ENCODE measurements at places on chromosomes 4 and X.

DNA sequence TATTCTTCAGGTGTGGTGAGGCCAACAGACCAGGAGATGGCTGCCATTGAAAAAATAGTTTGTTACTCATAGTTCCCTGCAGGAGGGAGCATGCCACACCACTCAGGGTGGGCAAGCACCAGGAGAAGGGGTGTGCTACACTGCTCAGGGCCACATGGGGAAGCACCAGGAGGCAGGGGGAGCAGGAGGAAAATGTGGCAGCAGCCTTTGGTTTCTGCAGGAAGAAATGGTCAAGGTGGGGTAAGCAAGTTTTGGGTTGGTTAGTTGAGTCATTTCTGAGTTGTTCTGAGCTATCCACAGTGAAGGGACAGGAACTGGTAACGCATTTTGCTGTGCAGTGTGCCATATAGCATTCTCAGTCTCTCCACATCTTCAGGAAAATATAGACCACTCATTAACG lies 23.8 kb downstream of the FGFBP1 start:
- DNase-seq: no peak

DNA sequence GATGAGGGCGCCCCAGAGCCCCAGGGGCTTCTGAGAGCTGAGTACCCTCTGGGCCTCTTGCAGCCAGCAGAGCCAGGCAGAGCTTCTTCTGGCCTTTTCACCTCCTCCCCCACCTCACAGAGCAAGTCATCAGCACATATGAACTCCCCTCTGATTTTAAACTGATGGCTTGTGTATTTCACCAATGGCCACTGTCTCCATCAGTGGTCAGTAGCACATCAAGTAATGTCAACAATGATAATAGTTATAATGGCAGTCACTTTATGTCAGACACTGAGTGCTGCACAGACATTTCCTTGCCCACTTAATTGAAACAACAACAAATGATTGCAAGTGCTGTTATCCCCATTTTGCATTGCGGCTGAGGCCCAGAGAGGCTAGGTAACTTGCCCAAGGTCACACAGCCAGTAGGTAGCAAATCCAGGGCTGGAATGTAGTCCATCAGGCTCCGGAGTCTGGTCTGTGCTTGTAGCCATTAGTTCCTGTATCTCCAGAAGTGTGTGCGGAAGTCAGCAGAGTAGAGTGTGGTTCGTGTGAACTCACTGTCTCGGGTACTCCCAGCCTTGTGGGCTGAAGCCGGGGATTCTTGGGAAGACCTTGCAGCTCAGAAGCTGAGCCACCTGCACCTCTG lies 3.0 kb downstream of the ATP2B3 start:
- DNase-seq: no peak

- DNase-seq: no peak
Measured at GRCh38 chr4:148182230-148182911, 259.8 kb downstream of the NR3C2 start.

DNA sequence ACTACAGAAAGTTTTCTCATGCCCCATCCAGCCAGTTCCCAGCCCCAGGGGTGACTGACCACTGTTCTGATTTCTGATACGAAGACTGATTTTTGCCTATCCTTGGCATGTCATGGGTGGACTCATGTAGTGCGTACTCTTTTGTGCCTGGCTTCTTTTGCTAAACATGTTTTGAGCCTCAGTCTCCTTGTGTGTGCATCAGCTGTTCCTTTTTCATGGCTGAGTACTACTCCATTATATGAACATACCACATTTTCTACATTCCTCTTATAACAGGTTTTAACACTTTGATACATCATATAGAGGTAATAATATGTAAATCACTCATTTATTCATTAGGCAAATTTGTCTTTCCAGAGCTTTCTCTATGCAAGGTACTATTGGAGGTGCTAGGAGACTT lies 126.7 kb downstream of the ANAPC4 start:
- no peak for DNase-seq

- DNase-seq: no peak
Measured at GRCh38 chr4:156638334-156638733, 333.3 kb downstream of the PDGFC start.

GRCh38 chr4:7759216-7759615 lies 180.4 kb downstream of the AFAP1 start:
- DNase-seq: no peak

DNA sequence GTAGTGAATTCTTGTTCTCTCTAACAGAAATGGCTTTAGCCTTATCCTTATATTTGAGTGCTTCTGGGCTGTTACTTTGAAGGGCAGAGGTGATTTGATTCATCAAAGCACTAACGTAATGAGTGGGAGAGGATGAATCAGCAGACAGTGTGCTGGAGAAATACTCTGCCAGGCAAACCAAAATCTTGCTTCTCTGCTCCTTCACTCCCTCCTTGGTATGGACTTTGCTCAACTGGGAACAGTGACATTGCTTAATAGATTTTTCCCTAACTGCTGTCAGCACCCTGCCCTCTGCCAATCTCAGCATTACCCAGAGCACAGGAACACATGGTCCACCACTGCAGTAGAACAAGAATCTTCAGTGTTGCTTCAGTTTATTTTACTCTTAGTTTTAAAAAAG lies 56.0 kb downstream of the PDLIM5 start:
- DNase-seq: no peak

DNA sequence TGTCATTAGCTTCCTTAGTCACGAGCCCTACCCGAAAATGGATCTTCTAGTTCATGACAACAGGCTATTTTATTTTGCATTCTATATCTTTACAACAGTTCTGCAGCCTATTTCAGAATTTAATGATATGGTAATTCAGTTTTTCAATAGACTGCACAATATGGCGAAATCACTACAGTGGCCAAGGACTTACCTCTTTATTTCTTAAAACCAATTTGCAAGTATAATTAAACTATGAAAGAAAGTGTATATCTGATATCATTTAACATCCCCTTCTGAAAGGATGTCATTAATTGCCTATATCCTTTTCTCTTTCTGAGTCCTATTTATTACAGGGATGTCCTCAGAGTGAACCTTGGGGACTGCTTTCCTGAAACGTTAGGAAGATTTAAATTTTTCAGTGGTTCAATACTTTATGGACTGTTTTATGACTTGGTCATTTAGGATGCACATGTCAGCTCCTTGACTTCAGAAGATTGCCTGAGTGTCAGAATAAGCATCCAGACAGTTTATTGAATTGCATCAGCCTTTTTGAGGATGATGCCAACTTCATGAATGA lies 190.8 kb upstream of the GEMIN8 start:
- no peak for DNase-seq

DNA sequence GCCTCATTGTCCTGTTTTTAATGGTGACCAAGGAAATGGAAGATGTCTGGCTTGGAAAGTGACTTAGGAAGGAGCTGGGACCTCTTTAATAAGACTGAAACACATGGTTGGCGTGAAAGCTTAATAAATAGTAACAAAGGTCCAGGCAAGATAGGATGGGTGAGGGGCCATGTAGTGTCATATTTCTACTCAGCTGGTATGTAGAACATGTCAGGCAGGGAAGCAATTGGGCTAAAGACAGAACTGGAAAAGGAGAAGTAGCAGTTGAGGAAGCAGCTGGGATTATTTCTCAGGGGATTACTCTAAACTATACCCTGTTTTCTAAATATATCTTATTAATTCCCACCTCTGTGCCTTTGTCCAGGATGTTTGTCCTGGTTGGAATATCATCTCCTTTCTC lies 18.6 kb downstream of the ITGB1BP2 start:
- DNase-seq: no peak

- DNase-seq: no peak
Measured at GRCh38 chr4:166318810-166319525, 445.9 kb downstream of the TLL1 start.

DNA sequence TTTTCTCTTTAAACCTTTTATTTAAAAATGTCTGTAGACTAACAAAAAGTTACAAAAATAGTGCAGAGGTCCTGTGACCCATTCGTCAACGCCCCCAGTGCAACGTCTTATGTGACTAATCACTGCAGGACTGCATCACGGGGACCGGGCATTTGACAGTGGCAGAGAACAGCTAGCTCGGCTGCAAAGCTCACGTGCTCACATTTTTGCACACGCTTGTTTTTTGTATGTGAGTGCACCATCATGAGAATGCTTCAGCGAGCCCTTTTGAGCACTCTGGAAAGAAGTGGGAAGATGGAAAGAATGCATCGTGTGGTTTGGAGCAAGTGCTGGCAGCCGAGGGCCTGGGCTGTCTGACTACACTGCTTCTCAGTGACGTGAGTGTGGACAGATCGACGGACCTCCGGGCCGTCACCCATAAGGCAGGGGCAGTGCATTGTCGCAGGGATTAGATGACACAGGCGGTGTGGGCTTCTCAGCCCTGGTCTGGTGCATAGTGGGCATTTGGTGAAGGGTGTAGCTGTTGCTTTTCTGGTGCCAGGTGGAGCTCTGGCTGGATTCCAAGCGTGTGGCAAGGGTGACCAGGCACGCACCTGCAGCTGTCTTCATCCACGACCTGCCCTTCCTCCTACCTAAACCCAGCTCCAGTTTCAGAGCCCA lies 17.7 kb downstream of the SPON2 start:
- peak; percentile 67 for DNase-seq

GRCh38 chr4:2365054-2365912 lies 53.2 kb downstream of the ZFYVE28 start:
- peak; percentile 61 for DNase-seq

- DNase-seq: peak; percentile 15
Measured at GRCh38 chr4:141912831-141913230, 276.4 kb downstream of the IL15 start.

DNA sequence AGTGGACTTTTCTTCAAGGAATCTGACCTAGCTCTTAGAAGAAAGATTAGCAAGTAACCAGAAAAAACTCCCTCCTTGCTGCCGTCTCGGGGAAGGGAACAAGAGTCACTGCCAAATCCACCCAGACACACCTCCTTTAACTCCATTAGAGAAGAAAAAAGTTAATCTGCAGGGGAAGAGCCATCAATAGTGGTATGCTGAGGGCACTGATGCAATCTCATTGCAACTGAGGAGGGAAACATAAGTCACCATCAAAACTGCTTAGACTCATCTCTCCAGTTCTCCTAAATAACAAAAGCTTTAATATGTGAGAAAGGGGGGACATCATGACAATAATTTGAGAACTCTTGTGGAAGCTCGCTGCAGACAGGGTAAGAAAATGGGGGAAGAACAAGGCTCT lies 49.3 kb upstream of the MAGED4B start:
- no peak for DNase-seq

DNA sequence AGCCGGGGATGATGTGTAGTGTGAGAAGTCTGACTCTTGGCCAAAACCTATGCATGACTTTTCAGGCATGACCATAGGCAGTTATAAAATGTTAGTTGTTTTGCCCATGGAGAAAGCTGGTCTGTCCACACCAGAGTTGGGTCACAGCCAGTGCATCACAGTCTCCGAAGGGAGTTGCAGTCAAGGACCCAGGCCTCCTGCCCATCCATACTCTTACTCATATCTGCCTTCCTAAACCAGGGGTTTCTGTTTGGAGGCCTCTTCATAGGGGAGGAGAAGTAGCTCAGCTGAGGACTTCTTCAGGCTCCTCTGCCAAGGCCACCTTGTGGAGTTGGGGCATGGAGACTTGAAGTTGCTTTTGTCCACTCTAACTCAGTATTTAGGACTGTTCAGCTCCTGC lies 1008.3 kb downstream of the PCDH18 start:
- no peak for DNase-seq

- DNase-seq: no peak
Measured at GRCh38 chrX:72366701-72367454, 61.2 kb upstream of the CITED1 start.

DNA sequence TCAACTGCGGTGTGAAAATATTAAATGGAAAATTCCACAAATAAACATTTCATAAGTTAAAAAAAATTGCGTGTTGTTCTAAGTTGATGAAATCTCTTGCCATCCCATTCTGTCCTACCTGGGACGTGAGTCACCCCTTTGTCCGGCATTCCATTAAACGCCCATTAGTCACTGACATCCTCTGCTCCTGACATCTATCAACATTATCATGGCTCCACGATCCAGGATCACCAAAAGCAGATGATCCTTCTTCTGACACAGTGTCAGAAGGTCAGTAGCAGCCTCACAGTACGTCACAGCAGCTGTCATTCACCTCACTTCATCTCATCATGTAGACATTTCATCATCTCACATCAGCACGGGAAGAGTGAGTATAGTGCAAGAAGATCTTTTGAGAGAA lies 125.7 kb downstream of the ZNF827 start:
- DNase-seq: no peak

GRCh38 chr4:152763796-152764195 lies 15.7 kb downstream of the TIGD4 start:
- no peak for DNase-seq

DNA sequence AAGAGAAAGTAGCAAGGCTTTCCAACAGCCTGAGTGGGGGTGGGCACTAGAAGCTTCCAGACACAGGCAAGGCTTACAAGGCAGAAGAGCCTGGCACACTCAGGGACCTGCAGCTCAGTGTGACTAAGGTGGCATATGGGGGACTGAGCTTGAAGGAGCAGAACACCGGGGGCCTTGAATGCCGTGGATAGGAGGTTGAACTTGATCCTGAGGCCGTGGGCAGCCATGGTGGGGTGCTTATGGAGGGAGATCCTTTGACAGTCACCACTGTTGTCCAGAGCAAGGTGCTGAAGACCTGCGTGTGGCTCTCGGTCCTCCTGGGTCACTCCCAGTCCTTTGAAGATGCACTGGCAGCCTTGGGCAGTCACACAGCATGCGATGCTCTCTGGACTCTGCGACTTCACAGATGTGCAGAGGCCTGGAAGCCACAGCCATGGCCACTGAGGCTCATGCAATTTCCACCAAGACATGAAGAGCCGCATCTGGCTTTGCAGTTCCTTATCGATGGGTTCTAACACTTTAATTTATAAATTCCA lies 18.3 kb downstream of the C4orf50 start:
- no peak for DNase-seq

- no peak for DNase-seq
Measured at GRCh38 chrX:49247916-49248811, 12.9 kb downstream of the CCDC22 start.

GRCh38 chr4:141686146-141686775 lies 49.9 kb downstream of the IL15 start:
- peak; percentile 44 for DNase-seq

GRCh38 chr4:148430854-148431253 lies 11.4 kb downstream of the NR3C2 start:
- DNase-seq: peak; percentile 70

- no peak for DNase-seq
Measured at GRCh38 chrX:136630881-136631280, 17.1 kb upstream of the CD40LG start.

- DNase-seq: no peak
Measured at GRCh38 chr4:8451440-8452182, 11.0 kb downstream of the TRMT44 start.

DNA sequence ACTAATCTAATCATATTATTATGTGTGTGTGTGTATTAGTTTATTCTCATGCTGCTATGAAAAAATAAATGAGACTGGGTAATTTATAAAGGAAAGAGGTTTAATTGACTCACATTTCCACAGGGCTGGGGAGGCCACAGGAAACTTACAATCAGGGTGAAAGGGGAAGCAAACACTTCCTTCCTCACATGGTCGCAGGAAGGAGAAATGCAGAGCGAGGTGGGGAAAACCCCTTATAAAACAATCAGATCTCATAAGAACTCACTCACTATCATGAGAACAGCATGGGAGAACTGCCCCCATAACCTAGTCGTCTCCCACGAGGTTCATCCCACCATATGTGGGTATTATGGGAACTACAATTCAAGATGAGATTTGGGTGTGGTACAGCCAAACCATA lies 190.9 kb upstream of the TAPT1 start:
- no peak for DNase-seq
